NCI-H1694 treated with DMSO at 0.1 percent for 48 hours (cell line): ENCODE measurements at places on chromosomes 5 and 9.

DNA sequence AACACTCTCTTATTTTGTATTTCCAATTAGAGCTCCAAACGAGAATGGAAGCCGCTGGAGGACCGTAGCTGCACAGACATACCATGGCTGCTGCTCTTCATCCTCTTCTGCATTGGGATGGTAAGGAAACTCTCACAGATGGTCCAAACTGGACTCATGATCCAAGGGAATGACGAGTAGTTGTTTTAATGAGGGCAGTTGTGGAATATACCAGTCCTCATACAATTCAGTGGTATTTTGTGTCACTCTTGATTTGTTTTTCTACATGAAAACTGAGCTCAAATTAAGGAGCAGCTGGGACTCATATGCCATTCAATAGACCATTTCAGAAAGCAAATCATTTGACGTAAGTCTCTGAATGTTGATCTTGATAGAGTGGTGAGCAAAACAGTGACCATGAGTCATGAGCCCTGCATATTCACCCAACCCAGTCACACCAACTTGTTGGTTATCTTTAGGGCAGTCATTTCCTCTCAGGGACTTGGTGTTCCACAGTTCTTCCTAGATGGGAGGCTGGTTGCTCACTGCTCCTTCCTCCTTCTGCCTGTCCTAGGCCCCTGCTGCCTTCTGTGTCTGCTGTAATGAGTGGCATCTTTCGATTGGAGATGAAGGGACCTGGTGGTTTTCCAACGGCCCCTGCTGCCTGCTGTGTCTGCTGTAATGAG, 54.9 kb downstream of the SLC44A1 start:
- no peak for DNase-seq

DNA sequence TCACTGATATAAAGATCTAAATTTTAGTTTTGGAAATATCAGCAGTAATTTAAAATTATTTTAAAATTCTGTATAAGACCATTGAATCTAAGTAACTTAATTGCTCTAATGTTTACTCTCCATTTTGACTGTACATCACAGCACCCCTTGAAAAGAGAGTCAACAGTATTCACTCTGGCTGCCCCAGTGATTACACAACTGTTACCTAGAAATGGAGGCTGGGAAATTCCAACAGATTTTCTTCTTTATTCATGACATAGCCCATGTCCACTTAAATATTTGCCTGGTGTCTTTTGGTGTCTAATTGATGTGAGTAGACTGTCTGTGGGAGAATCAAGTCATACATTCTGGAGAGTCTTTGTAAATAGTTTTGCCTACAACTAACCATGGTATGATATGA, 301.8 kb upstream of the CDH6 start:
- DNase-seq: no peak

DNA sequence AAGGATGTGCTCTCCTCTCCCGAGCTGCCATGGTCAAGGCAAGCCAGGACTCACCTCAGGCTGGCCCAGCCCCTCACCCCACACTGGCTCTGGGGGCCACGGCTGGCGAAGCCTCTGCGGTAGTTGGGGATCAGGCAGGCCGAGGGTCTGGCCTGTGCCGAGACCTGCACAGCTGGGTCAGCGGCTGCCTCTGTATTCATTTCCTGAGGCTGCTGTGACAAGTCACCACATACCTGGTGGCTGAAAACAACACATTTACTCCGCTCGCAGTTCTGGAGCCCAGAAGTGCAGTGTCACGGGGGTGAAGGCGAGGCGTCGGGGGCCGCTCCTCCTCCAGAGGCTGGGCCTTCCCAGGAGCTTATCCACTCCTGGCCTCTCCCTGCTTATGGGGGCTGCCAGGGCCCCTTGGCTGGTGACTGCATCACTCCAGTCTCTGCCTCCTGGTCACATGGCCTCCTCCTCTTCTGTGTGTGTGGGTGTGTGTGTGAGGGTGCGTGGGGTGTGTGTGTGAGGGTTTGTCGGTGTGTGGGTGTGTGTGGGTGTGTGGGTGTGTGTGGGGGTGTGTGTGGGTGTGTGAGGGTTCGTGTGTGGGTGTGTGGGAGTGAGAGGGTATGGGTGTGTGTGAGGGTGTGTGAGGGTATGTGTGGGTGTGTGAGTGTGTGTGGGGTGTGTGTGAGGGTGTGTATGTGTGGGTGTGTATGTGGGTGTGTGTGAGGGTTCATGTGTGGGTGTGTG, 3.2 kb upstream of the SCGB3A1 start:
- no peak for DNase-seq

DNA sequence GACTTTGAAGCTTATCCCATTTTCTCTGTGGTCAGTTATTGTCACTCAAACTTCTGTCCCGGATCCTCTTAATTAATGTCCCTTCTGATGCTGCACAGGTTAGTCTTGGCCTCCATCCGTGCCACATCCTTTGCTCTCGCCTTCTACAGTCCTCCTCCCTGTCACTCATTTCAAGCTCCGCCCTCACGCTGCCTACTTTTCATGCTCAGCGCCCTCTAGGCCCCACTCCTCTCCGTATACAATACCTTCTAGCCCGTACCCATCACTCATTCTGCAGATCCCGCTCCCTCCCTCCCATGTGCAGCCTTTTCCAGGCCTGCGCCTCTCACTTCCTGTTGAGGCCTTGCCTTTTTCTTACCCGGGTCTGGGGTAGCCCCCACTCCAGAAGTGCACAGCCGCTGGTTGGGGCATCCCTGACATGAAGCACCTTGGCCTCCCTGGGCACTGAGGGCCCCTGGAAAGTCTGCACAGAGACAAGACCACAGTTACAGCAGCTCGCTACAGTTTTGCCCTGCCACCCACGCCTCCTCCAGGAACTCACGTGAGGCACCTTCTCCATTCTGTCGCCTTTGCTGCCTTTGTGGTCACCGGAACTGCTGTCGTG, 88.5 kb upstream of the SLC25A48 start:
- DNase-seq: no peak

- no peak for DNase-seq
Observed at GRCh38 chr5:9313751-9314150, 232.1 kb downstream of the SEMA5A start.

GRCh38 chr9:28801144-28801799, 1228.0 kb upstream of the C9orf72 start:
- DNase-seq: no peak

GRCh38 chr5:50711280-50711679, 44.8 kb downstream of the PARP8 start:
- DNase-seq: no peak

DNA sequence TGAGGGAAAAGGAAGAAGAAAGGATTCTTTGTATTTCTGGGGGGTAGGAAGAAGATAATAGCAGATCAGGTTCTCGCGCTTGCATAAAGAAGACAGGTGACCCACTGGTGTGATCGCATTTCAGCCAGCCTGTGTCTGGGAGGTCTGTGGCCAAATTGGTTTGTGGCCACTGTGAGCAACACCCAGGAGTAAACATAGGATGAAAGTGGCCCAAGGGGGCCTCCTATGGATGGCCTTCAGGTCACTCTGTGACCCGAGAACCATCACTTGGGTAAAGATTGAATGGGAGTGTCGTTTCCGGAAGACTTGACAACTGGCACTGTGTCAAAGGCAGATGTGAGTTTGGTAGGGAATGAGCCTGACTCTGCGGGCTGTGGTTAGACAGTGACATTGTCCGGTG, 34.2 kb downstream of the RAI14 start:
- DNase-seq: no peak

GRCh38 chr5:87185838-87186237, 81.8 kb upstream of the RASA1 start:
- no peak for DNase-seq

- no peak for DNase-seq
Observed at GRCh38 chr5:133475986-133476385, 136.4 kb downstream of the FSTL4 start.

GRCh38 chr5:176769911-176770310, 40.4 kb upstream of the UNC5A start:
- DNase-seq: no peak

GRCh38 chr9:38357350-38358114, 35.0 kb upstream of the ALDH1B1 start:
- DNase-seq: no peak

DNA sequence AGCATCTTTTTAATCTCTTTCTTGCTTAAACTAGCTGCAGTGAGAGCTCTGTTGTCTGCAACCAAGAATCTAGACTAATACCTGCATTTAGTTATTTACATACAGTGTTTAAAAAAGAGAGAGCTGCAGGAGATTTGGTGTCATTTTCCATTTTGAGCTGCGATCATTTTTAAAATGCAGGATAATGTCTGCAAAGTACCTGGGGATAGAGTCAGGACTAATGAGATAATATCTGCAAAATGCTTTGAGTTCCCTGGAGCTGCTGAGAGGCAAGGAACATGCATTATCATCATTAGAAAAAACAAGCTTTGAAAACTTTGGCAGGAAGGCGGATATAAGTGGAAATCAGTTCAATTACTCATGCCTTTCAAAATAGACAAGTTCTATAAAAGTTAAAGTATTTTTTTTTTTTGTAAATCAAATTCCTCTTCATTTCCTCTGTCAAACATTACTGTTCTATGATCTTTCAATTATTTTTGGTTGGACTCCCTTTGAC, 21.8 kb upstream of the ANKRD33B start:
- no peak for DNase-seq

- DNase-seq: no peak
Observed at GRCh38 chr9:131545003-131545785, at the start of gene PRRT1B. Gene PRRT1B (plus strand): TSS chr9:131545523. CDS start chr9:131545616, 93 bp downstream.
